Osteoblast (primary cell): ENCODE measurements at places on chromosomes 5 and 9. TPM values are rescaled to one million over a fixed set of nuclear protein-coding genes. Genes with fewer than 3 reads are reported as not detected.

The ENC1 gene
- total RNA-seq: 86.0 and 109 TPM in 2 replicates

The VCP gene
- 241 and 267 TPM in 2 replicates for total RNA-seq

The SPINK14 gene
- not detected in 2 replicates for total RNA-seq

The PCDH12 gene
- under 0.01 TPM in 1 of 2 replicates, not detected in the other for total RNA-seq

The GNAQ gene
- 63.9 and 64.8 TPM in 2 replicates for total RNA-seq

The SLC26A2 gene
- 22.1 and 22.7 TPM in 2 replicates for total RNA-seq

The SHC3 gene
- total RNA-seq: under 0.01 and 0.36 TPM in 2 replicates

The GTF3C4 gene
- 18.0 and 21.7 TPM in 2 replicates for total RNA-seq

The TTLL11 gene
- total RNA-seq: 6.2 and 8.0 TPM in 2 replicates

The PCDHB7 gene
- 2.2 and 2.4 TPM in 2 replicates for total RNA-seq

The CNTLN gene
- total RNA-seq: 17.7 and 18.6 TPM in 2 replicates

The FOXD4L4 gene
- total RNA-seq: under 0.01 TPM in 2 replicates

The CYLC2 gene
- total RNA-seq: not detected in 2 replicates

The TMEM141 gene
- 31.8 and 39.8 TPM in 2 replicates for total RNA-seq

The AFAP1L1 gene
- total RNA-seq: 1.1 and 1.5 TPM in 2 replicates

The DBH gene
- not detected in 2 replicates for total RNA-seq

The RFESD gene
- 2.7 and 4.3 TPM in 2 replicates for total RNA-seq

The SPEF2 gene
- total RNA-seq: 7.2 and 12.7 TPM in 2 replicates

The PCYOX1L gene
- 4.3 and 4.7 TPM in 2 replicates for total RNA-seq

The CRB2 gene
- total RNA-seq: not detected in 2 replicates

The RANBP17 gene
- total RNA-seq: 4.0 and 5.0 TPM in 2 replicates

The PCDHA10 gene
- 0.36 and 0.59 TPM in 2 replicates for total RNA-seq

The CCL28 gene
- 11.8 and 15.6 TPM in 2 replicates for total RNA-seq

The PHF24 gene
- under 0.01 TPM in 1 of 2 replicates, not detected in the other for total RNA-seq

The SYNPO gene
- 2.7 and 4.0 TPM in 2 replicates for total RNA-seq

The CAPSL gene
- not detected in 2 replicates for total RNA-seq

The RIC1 gene
- total RNA-seq: 45.7 and 51.4 TPM in 2 replicates

The SNAPC3 gene
- 30.4 TPM in 2 replicates for total RNA-seq

The NR6A1 gene
- 0.36 and 0.88 TPM in 2 replicates for total RNA-seq

The IPO11 gene
- total RNA-seq: 24.2 and 24.5 TPM in 2 replicates

The TSLP gene
- total RNA-seq: 0.88 and 1.1 TPM in 2 replicates

The MYOZ3 gene
- total RNA-seq: under 0.01 TPM in 1 of 2 replicates, not detected in the other

The IL4 gene
- total RNA-seq: not detected in 2 replicates

The CCL27 gene
- total RNA-seq: 0.36 TPM in 1 of 2 replicates, not detected in the other

The TMEM174 gene
- not detected in 2 replicates for total RNA-seq

The GKAP1 gene
- 1.1 and 1.5 TPM in 2 replicates for total RNA-seq
